ENCODE measurements at places on chromosomes 5 and 9. TPM values are rescaled to one million over a fixed set of nuclear protein-coding genes. Genes with fewer than 3 reads are reported as not detected.

Gene MYMK
- polyA plus RNA-seq = not detected

Gene PRDM9
- polyA plus RNA-seq = not detected

Gene DYNC2I2
- 65.7 TPM for polyA plus RNA-seq

GRCh38 chr5:178557416-178557815, 32.8 kb downstream of the COL23A1 start:
- DNase-seq = no peak

Gene NDOR1
- 6.2 TPM for polyA plus RNA-seq

GRCh38 chr9:34385561-34386230, 9.0 kb upstream of the MYORG start:
- no peak for DNase-seq

Measured in heart left ventricle (tissue), 16 donors.